T-helper 1 cell (primary cell): ENCODE measurements at places on chromosomes 5 and 9.

DNA sequence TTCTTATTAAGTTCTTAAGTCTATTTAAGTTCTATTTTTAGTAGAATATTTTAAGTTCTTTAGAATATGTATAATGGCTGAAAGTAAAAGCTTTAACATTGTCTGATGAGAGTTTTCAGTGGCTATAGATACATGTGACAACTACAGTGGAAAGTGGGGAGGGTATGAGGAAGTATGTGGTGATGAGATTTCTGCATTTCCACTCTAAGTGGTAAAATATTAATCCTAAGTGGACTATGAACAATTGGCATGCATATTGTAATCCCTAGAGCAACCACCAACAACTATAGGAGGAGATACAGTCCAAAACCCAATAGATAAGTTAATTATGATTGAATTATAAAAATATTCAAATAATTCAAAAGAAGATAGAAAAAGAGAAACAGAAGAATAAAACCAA, 183.6 kb downstream of the GADD45G start:
- DNase-seq: no peak

DNA sequence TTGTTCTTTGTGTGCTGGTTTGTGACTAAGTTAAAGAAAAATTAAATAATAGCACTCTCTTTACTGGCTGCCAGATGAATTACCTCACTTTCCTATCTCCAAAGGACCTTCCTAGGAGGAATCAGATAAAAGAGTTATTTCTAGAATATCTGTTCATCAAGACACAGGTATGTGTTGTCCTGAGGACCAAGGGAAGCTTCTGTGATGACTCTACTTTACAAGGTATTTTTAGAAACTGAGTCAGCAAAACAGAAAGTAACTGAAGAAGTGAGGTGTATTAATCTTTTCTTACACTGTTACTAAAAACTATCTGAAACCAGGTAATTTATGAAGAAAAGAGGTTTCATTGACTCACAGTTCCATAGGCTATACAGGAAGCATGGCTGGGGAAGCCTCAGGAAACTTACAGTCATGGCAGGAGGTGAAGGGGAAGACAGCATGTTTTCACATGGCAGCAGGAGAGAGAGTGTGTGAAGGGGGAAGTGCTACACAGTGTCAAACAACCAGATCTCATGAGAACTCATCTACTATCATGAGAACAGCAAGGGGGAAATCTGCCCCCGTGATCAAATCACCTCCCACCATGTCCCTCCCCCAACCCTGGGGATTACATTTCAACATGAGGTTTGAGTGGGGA, 189.2 kb upstream of the DMAC1 start:
- no peak for DNase-seq

DNA sequence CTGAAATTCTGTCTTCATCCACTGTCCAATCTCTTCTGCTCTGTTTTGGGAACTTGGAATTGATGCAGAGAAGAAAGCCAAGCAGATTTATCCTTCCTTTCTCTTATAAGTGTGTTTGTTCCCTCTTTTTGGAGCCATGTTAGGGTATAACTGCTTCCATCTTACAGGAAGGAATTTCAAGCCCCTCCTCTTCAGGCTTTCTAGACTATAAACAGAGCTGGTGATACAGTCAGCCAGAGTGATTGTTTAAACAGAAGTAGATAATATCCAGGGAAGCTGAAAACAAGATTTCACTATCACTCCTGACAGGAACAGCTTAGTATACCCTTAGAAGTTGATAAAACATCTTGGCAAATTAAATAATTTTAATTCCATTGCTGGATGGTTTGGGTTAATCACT, 102.1 kb upstream of the DMRT1 start:
- DNase-seq: no peak

- DNase-seq: no peak
Observed at GRCh38 chr5:65037831-65038815, 269.4 kb downstream of the CWC27 start.
